ENCODE measurements at places on chromosomes 6 and 20.
A peak's percentile ranks its signal among the peaks of the same experiment; 100 is the strongest.

- no peak for DNase-seq
These were observed 125.1 kb downstream of the PHACTR1 start for GRCh38 chr6:12841619-12842018.

- DNase-seq, result no peak
These were observed 6.1 kb upstream of the NANP start for GRCh38 chr20:25629816-25630499.

- DNase-seq, result peak; percentile 8
These were observed 40.7 kb downstream of the ZNF451 start for GRCh38 chr6:57130661-57131177.

GRCh38 chr6:152008779-152009178, 201.3 kb downstream of the ESR1 start:
- no peak for DNase-seq

- DNase-seq, result no peak
These were observed 126.4 kb downstream of the MMUT start for GRCh38 chr6:49336514-49337131.

GRCh38 chr6:118865100-118865391, 28.9 kb upstream of the ASF1A start:
- no peak for DNase-seq

Measured in SK-MEL-5 (cell line).